ENCODE measurements at places on chromosomes 1 and 21. TPM values are rescaled to one million over a fixed set of nuclear protein-coding genes. Genes with fewer than 3 reads are reported as not detected.

OR6K3 gene
- not detected for total RNA-seq

TRIM45 gene
- total RNA-seq = 10.2 TPM

ZBTB7B gene
- 38.6 TPM for total RNA-seq

IL19 gene
- not detected for total RNA-seq

BLACAT1 gene
- total RNA-seq = 13.5 TPM

LDLRAD1 gene
- total RNA-seq = 1.6 TPM

DNA sequence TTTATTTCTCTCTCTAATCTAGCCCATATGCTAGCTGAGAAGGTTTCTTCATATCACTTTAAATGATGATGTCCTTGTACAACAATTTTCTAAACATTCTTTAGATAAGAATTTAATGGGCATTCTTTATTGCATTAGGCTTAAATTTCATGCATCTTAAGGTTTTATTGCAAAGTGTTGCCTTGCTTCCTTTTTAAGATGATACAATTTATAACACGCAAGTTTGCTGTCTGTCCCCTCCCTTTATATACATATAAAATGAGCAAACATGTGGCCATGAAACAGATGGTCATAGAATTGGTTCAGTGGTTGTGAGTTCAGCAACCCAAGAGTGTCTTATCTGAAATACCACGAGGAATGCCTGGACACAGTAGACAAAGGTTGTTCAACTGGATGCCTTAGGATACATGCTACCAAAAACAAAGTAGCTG lies 12.1 kb downstream of the NBPF3 start:
- DNase-seq = no peak

- DNase-seq = peak; percentile 82
These were observed at the start of gene SYTL1 for GRCh38 chr1:27341525-27342252. SYTL1 (plus strand) TSS chr1:27342022; CDS start chr1:27345335, 3,313 bp downstream.

DNA sequence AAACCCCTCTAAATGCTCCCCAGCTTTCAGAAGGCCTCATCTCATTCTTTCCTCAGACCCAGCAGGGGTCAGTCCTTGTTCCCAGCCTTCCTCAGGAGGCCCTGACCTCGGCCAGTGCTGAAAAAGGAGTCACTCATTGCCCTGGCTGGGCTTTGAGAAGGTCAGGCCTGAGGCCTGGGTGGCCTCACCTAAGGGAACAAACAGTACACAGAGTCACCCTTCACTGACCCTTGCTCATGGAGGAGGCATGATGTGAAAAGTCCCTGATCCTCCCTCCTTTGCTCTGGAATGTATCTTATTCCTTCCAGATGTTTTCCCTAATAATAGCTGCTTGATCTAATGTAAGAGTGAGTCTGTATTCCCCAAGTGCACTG lies 117.7 kb upstream of the SLC44A3 start:
- no peak for DNase-seq

DNA sequence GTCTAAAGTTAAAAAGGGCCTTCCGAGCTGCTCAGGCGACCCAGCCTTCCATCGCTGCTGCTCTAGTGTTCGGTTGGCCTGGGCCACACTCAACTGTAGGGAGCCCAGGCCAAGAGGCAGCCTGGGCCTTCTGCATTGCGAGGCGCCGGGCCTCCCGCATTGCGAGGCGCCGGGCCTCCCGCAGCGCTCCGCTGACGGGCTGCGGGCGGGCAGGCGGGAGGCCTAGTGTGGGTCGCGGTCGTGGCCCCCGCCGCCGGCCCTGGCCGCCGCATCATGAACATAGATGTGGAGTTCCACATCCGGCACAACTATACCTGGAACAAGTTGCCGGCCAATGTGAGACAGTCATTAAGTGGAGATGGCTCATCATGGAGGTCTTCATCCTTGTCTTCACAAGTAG lies 48.3 kb downstream of the PPIAL4G start:
- no peak for DNase-seq

DNA sequence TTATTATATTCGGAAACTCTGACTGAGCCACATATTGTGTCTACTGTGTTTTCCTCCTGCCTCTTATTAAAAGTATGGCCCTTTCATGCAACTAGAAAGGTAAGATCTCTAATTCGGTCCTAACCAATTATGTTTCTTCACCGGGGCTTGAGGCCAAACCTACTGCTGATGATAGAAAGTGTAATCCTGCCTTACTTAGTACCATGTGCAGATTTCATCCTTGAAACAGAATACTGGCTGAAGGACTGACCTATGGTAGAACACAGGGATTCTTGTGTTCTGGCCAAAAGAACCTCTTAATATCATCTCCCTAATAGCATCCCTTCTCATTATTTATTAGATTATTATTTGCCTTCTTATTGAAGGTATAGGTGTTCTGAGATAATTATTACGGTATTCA lies 72.6 kb downstream of the TOR3A start:
- no peak for DNase-seq

GRCh38 chr1:8746554-8746953 lies 70.9 kb downstream of the RERE start:
- DNase-seq = no peak

GRCh38 chr1:23638786-23639241 lies 52.8 kb upstream of the RPL11 start:
- no peak for DNase-seq

DNA sequence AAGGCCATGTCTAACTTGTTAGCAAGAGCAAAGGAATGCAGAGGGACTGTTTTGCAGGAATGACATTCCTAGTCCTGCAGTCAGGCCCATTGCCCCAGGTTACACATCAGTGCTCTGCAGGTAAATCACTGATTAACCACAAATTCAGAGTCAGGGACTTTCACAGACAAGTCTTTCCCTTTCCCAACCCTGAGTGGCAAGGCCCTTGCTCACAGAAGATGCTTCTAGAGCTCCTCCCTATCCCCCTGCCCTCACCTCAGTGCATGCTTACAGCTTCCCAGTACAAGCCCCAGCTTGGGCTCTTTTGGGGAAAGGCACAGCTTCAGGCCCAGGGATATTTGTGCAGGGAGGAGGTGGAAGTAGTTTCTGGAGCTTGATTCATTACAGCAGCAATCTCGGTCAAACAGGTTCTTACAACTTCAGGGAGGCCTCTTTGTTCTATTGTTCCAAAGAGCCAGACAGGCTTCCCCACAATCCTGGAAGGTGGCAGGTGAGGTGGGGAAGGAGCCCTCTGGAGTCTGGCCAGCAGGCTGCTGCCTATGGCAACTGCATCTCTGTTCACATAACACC lies 53.9 kb downstream of the CASQ2 start:
- peak; percentile 93 for DNase-seq

- DNase-seq = no peak
These were observed 9.4 kb downstream of the USP48 start for GRCh38 chr1:21773585-21773984.

DNA sequence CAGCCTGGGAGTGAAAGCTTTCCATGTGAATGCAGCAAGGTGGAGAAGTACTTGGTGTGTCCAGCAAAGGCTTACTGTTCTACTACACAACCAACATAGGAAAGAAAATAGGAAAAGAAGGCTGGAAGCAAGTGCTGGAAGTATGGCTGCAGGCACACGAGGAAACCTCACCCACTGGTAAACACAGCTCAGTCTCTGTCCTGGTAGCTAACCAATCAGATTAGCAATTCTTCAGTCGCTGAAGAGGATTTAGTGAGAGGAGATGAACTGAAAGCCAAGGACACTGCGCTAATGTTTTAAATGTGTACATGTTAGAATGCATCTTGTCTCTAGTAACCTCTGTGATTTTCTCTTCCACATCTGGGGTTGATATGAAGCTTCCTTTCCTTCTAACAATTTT lies 36.2 kb upstream of the CACHD1 start:
- DNase-seq = no peak

- no peak for DNase-seq
These were observed 1.1 kb downstream of the TSPEAR start for GRCh38 chr21:44710294-44710665.

GRCh38 chr1:8317647-8318381 lies at the start of gene SLC45A1:
SLC45A1 (plus strand) TSS chr1:8318114; CDS start chr1:8324330, 6,216 bp downstream.
- DNase-seq = peak; percentile 29

GRCh38 chr1:64962441-64962840 lies 3.9 kb downstream of the JAK1 start:
- DNase-seq = no peak

DNA sequence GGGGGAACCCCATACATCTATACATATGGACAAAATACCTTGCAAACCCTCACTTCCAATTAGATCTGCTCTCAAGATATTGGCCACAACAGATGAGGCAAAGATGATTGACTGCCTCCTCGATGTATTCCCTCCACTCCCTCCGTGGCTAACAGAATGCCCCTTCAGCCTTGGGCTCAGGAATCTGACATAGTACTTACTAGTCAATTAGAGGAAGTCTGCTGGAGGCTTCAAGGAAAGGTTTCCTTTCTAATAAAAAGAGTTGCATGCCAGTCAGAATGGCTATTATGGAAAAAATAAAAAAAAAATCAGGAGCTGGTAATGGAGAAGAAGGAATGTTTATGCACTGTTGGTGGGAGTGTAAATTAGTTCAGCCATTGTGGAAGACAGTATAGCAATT lies 90.4 kb upstream of the VAV3 start:
- no peak for DNase-seq

GRCh38 chr1:160565564-160565963 lies 13.7 kb downstream of the CD84 start:
- no peak for DNase-seq

- DNase-seq = no peak
These were observed 49.5 kb downstream of the TRIM11 start for GRCh38 chr1:228356897-228357680.

DNA sequence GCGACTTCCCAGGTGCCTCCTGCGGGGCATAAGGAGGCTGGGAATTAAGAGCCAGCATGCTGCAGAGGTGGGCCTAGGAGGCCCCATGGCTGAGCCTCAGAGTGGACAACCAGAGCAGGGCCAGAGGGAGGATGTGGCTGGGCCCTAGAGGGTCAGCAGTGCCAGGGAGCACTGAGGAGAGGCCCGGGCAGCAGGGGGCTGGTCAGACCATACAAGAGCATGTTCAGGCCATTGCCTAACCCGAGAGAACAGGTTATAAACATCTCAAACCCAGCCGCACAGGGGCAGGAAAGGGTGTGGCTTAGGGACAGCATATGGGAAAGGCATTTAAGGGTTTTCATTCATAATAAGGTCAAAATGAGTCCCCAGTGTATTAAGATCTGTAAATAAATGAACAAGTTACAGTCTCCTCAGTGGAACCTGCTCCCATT lies 51.1 kb downstream of the IER5 start:
- peak; percentile 93 for DNase-seq

DNA sequence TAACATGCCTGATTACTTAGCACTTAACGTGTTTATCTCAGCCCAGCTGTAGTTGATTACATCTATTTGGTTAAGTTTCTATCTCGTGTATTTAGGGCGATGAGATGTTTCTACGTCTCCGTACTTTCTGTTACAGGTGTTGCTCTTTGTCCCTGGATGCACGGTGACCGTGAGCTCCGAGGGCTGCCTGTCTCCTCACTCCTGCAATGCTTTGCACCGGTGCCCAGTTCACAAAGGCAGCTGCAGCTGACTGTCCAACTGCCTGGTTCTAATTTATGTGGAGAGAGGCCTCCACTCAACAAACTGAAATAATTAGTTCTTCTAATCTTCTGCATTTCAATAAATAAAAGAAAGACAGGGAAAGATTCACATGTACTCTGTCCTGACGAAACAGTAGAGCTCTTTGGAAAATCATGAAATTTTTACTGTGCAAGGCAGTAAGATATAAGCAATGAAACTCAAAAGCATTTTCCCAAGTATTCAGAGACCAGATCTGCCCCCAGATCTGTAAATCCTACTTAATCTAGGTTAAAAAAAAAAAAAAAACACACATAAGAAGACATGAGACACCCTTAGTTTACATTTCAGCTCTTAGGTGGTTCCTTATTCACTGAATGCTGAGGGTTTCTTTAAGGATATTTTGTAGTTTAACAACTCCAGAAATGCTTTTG lies 108.2 kb downstream of the TGFBR3 start:
- DNase-seq = no peak

GRCh38 chr1:198254521-198254920 lies 97.7 kb downstream of the NEK7 start:
- DNase-seq = no peak

GRCh38 chr1:10061276-10061675 lies 28.5 kb downstream of the UBE4B start:
- DNase-seq = no peak

- DNase-seq = no peak
These were observed 250.2 kb upstream of the FGGY start for GRCh38 chr1:59046730-59047157.

GRCh38 chr1:20169932-20170331 lies 16.0 kb upstream of the UBXN10 start:
- no peak for DNase-seq

DNA sequence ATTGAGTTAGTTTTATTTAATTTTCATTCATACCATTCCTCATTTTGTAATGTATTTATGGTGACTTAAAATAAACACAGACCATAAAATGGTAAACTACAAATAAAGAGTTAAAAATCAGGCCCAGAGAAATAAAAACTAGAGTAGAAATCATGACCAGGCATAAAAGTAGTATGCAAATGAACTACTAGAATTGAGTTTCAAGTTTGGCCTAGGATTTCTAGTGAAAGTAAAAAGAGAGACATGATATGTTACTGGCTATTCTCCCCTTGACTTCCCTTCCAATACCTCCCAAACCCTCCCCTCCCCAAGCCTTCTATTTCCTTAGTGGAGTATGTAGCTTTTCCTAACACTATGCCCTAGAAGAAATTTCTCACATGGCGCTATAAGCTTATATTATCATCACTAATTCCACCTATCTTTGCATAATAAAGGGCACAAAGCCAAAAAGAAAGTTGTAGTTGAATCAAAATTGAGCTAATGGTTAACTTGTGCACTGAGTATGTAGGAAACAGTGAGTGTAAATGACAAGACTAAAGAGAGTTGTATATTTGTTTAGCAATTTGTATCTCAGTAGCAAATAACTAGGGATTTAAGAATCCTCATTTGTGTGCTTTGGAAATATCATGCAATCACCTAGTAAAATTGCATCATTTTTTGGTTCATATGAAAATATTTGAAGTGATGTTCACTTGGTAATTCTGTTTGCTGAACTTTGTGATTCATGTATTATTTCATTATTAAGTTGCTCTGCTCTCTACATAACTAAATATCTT lies 29.7 kb upstream of the CDC14A start:
- no peak for DNase-seq

- DNase-seq = no peak
These were observed 93.7 kb downstream of the VAV3 start for GRCh38 chr1:107871259-107871658.

DNA sequence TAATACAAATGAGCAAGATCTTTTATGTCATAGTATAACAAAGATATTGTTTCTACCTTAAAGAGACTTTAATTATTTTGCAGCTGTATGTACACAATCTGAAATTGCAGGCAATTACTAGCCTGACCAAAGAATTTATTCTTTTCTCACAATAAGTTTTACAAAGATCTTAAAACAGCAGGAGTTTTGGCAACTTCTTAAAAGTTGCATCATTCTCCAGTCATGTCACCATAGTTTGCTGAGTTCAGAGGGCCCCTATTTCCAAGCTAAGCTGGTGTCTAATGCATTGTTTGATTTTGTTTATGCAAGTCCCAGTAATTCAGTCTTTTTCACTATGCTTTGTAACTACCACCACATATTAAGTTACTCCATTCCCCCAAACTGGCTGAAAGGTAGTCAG lies 114.8 kb downstream of the DNAH14 start:
- DNase-seq = no peak

GRCh38 chr1:40264354-40264781 lies 6.3 kb downstream of the ZMPSTE24 start:
- no peak for DNase-seq
